T-helper 2 cell (primary cell): ENCODE measurements at places on chromosomes 1 and 21.

DNA sequence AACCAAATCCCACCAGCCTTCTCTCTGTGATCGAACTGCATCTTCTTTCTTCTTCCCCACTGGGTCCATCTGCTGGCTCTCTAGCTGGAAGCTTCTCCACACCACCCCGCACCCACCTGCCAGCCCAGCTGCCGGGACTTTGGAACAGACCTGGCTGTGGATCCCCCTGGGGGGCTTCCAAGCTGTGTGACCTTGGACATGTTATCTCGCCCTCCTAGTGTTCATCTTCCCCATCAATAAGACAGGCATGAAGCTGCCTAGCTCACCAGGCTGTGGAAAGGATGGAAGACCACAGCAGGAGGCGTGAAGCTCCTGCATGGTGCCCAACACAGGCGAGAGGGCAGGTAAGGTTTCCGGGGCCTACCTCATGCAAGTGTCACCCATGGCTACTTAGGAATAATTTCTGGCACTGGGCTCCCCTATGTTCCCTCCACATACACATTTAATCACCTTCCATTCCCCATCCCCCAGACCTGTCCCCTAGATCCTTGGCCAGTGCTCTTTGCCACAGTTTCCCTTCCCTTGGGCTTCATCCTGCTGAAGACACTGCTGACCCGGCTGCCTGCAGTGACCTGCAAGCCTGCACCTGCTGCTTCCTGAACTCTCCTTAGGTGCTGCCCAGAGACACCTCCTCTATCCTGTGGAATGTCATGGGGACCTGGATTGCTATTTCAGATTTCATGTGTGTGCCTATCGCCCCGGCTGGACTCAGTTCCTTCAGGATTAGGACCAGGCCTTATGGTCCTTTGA is 13.2 kb upstream of the C2CD2 start:
- DNase-seq = no peak

- no peak for DNase-seq
Measured at GRCh38 chr1:33312413-33312749, 8.5 kb downstream of the A3GALT2 start.

GRCh38 chr1:96553811-96554210 is 167.8 kb upstream of the PTBP2 start:
- no peak for DNase-seq

GRCh38 chr21:34927992-34928391 is 121.1 kb downstream of the RUNX1 start:
- DNase-seq = no peak

DNA sequence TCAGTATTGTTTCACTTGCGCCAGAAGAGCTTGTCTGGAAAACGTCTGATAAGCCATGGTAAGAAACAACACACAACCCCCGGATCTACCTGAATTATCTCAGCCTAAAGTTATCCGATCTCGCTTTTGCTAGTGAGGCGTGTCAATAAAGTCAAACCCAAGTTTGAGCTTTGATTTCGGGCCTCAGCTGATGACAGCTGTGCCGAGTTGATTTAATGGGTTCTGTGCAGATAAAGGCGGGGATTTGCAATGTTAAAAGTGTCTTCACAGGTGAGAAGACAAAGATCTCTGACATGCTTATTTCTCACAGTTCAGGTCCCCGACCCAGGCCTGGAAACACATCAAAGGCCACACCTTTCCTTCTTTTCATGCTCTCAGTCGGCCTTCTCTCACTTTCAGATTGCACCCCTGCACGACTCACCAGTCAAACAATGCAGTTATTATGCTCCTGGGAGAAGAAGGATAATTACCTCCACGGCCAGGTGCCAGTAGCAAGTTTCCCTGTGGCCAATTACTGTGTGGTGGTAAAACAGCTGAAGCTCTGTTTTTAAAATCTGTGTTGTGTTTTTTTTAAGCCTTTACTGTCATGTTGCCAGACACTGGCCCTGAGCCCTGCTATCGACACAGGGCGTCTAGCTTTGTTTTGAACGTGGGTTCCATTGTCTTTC is 245.3 kb upstream of the RUNX1 start:
- no peak for DNase-seq

DNA sequence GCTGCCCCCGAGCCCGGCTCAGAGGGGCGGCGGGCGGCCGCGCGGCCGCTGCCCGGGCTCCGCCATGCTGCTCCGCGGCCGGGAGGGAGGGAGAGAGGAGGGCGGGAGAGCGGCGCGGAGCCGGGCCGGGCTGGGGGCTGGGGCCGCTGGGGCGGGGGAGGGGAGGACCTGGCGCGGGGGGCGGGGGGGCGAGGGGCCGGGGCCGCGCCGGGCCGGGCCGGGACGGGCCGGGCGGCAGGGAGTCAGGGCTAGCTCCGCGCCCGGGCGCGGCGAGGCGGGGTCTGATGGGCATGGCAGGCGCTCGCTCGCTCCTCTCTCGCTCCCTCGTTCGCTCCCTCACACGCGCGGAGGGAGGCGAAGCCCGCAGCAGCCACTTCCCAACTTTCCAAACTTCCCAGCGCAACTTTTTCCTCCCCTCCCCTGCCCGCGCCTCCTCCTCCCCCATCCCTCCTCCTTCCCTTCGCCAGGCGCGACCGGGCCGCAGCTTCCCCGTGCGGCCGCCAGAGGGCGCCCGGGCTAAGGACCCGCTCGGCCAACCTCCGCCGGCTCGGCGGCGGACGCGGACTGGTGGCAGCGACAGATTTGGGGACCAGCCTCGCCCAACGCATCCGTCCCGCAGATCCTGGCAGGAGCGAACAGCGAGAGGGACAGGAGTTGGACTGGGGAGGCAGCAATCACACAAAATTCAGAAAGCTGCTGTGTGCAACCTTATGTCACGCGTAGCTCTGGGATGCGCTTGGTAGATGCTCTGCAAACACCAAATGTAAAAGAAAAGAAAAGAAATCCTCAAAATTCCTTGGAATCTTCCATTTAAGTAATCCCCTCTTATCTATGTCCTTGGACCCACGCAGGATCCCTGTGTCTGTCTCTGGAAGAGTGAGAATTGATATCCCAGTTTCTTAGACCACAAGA is at the start of gene TRABD2B:
Gene TRABD2B (minus strand): TSS at position 97 of the 912 bp plus-strand sequence.
- DNase-seq = peak; percentile 30

DNA sequence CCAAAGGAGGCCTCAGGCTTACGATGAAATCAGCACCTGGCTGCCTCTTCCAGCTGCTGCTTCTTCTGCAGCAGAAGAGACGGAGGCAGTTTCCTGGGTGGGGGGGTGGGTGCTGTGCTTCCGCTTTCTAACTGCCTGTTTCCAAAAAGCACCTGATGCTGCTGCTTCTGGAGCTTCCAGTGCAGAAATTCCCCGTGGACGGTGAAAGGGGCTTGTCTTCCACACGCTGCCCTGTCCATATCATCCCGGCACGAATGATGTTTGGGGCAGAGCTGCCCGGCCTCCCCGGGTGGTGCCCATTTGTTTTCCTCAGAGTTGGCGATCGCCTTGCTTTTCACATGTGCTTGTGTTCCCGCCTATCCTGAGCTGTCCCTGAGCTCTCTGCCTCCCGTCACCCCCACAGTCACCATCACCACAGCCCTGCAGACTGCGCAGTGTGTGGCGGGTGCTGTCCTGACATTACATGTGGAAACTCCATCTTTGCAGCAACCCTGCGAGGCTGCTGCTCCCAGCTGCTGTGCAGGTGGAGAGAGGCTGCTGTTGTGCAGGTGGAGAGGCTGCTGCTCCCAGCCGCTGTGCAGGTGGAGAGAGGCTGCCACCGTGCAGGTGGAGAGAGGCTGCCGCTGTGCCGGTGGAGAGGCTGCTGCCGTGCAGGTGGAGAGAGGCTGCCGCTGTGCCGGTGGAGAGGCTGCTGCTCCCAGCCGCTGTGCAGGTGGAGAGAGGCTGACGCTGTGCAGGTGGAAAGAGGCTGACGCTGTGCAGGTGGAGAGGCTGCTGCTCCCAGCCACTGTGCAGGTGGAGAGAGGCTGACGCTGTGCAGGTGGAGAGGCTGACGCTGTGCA is 1.8 kb downstream of the TTLL10 start:
- DNase-seq = no peak

DNA sequence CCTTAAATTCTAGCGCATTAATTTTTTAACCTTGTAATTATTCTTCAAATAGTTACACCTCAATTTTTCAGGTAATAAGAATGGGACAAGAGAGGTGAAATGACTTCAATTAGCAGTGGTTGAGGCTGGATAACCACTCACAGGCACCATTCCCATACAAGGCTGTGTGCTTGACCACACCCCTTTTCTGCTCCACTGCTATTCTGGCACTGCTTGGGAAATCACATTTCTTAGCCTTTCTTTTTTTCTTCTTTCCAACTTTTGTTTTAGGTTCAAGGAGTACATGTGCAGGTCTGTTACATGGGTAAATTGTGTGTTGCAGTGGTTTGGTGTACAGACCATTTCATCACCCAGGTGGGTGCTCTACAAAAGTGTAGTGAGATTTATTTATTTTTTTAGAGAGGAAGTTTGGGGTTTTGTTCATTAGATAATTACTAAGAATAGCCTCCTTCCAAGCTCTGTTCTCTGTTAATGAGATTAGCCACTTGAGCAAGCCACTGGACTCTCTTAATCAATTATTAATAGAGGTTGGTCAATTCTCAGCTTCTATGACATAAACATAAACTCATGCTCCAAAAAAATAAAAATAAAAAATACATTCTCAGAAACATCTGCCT is 14.4 kb downstream of the ILDR2 start:
- no peak for DNase-seq

DNA sequence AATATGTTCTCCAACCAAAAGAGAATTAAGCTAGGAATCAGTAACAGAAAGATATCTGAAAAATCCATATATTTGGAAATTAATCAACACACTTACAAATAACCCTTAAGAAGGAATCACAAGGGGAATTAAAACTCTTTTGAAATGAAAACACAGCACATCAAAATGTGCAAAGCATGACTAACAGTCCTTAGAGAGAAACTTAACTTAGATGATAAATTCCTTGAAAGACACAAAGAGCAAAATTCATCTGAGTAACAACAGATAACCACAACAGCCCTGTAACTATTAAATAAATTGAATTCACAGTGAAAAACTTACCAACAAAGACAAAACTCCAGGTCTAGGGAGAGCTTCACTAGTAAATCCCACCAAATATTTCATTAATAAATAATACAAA is 283.8 kb downstream of the SDCCAG8 start:
- DNase-seq = no peak

- peak; percentile 37 for DNase-seq
Measured at GRCh38 chr1:167483790-167484189, 34.5 kb downstream of the CD247 start.

- DNase-seq = no peak
Measured at GRCh38 chr1:234710381-234710780, 100.4 kb upstream of the IRF2BP2 start.

- no peak for DNase-seq
Measured at GRCh38 chr1:52636721-52637695, 4.0 kb downstream of the SHISAL2A start.

GRCh38 chr1:218351391-218352074 is 6.4 kb downstream of the TGFB2 start:
- no peak for DNase-seq

DNA sequence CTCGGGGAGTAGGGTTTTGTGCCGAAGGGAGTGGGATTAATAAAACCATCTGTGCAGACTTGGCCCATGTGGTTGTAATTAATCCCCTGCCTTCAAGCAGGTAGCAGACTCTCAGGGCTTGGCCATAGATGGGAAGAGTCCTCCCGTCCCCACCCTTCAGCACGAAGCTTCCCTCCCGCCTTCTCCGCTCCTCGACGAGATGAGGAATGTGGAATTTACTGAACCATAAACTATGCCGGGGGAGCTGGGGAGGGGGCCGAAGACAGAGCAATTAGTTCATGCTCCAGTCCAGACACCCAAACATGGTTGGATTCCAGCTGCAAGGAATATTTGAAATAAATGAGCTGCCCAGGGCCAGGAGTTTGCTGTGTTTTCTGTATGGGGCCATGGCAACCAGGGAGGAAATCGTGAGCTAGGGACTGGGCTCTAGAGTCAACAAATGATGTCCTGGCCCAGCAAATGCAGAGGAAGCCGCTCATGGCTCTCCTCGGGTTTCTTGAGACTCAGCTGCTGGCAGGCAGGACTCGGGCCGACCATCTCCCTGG is 78.8 kb downstream of the SPSB1 start:
- DNase-seq = no peak

GRCh38 chr1:219506473-219506899 is 106.4 kb downstream of the ZC3H11B start:
- no peak for DNase-seq

- DNase-seq = no peak
Measured at GRCh38 chr1:101145449-101145820, 91.4 kb upstream of the S1PR1 start.

DNA sequence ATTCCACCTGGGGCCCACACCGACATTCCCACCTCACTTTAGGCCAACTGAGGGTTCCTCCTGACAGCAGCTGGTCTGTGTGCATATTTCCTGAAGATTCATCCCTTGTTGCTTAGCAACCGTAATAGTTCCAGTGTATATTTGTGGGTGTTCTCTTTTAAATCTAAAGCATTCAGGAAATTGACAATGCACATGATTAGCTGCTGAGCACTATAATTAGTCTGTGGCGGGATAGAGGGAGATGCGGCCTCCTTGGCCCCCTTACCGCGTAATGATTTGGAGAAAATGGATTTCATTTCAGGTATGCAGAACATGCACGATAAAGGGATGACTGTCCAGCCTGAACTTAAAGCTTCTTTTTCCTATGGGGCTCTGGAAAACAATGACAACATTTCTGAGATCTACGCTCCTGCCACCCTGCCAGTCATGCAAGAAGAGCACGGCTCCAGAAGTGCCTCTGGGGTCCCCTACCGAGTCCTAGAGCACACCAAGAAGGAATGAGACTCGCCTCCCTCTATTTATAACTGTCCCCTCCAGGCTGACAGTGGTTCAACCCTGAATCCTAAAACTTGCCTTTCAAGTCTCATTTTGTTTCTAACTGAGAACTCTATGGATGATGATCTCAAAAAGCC is 33.8 kb upstream of the RCAN3 start:
- no peak for DNase-seq

DNA sequence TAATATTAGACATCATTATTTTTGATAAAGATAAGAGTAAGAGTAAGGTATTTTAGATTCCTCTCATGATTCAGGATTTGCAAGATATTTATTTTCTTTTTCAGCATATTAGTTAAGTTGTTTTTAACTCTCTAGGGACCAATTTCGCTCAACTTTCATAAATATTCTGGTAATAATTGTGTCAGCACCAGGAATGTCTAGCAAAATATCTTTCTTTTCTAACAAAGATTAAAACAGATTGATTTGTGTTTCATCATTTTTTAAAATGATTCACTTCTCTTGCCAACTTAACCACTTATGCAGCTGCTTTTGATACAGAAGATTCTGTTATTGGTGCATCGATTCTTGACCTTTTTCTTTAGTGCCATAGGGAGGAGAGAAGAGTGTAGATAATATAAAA is 172.8 kb upstream of the PTGFR start:
- no peak for DNase-seq

GRCh38 chr1:199859491-199859933 is 168.0 kb upstream of the NR5A2 start:
- no peak for DNase-seq
